CD4-positive, alpha-beta memory T cell (primary cell): ENCODE measurements at places on chromosomes 12 and 14. TPM values are rescaled to one million over a fixed set of nuclear protein-coding genes. Genes with fewer than 3 reads are reported as not detected.

DNA sequence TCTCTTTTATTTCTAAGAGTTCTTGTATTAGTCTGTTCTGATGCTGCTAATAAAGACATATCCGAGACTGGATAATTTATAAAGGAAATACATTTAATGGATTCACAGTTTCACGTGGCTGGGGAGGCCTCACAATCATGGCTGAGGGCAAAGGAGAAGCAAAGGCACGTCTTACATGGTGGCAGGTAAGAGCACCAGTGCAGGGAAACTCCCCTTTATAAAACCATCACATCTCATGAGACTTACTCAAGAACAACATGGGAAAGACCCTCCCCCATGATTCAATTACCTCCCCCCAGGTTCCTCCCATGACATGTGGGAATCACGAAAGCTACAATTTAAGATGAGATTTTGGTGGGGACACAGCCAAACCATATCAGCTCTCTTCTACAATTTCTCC is 503.0 kb downstream of the NPAS3 start:
- no peak for DNase-seq

GRCh38 chr12:58596381-58596780 is 323.9 kb downstream of the LRIG3 start:
- DNase-seq: no peak

GRCh38 chr12:62957233-62957953 is 22.4 kb upstream of the PPM1H start:
- DNase-seq: no peak

DNA sequence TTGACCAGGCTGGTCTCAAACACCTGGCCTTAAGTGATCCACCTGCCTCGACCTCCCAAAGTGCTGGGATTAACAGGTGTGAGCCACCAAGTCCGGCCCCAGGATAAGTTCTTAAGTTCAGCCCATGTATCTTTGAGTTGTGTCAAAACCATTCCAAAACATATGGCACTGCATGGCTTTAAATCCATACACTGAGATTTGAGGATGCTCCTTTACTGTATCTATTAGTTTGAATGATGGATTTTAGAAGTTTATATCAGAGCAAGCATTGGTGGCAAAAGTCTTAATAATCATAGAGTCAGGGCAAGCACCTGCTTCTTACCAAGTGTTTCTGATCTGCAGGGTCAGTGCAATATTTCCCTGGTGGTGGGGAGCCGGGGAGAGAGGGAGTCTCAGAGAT is 6.1 kb downstream of the KRT6B start:
- DNase-seq: no peak

DNA sequence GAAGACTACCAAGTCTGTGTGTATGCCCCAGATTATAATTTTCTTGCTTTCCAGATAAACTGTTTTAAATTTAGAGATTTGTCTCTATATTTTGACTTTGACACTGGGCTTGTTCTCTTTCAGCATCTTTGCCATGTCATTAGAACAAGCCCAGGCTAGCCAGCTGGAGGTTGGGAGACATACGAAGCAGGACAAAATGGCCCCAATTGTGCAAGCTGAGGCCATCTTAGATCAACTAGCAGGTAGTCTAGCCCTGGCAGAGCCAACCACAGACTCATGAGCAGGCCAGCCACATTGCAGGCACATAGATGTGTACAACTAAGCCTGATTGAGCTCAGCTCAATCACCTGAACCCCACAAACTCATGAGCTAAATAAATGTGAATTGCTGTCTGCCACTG is 321.4 kb downstream of the ATP23 start:
- no peak for DNase-seq

The CISTR gene
- not detected for total RNA-seq

DNA sequence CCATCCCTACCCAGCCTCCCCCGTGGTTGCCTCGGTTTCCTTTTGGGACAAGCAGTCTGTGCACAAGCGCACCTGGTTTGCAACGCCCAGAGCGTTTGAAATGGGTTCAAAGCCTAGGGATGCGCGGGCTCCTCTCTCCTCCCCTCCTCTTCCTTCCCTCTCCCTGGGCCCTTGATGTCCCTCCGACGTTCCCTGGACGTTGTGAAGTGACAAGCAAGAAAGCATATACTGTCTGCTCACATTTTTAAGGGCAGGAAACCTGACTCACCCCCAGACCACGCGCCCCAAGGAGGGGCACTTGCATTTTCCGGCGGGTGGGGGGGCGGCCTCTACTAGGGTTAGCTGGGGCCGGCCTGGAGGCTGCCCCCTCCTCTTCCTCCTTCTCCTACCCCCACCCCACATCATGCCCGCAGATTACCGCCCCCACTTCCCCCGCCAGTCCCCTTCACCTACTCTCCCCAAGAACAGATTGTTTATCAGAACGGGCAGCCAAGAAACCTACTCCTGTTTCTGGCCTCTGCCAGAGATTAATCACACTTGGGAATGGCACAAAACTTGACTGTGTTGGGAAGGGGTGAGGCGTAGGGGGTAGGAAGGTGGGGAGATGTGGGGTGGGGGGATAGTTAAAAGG is 9.5 kb upstream of the IRF2BPL start:
- DNase-seq: no peak

DNA sequence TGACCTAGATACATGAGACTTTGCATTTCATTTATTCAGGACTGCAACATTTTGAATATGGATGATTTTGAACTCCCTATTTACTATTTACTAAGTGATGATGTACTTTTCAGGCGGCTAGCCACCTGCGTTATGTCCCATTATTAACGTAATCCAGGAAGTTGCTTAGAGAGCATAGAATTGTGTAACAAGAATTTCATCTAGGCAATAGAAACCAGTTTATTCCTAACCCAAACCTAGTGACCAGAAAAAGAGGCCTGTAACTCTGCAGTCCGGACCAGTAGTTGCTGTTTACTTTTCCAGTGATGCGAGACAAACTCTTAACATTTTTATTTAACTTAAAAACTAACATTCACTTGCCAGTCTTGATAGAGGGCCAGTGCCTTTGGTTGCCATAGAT is 12.3 kb downstream of the NUDT4 start:
- DNase-seq: no peak

- no peak for DNase-seq
Observed at GRCh38 chr12:47306130-47306529, 226.4 kb upstream of the AMIGO2 start.

GRCh38 chr12:3750616-3751015 is 2.3 kb downstream of the CRACR2A start:
- no peak for DNase-seq

DNA sequence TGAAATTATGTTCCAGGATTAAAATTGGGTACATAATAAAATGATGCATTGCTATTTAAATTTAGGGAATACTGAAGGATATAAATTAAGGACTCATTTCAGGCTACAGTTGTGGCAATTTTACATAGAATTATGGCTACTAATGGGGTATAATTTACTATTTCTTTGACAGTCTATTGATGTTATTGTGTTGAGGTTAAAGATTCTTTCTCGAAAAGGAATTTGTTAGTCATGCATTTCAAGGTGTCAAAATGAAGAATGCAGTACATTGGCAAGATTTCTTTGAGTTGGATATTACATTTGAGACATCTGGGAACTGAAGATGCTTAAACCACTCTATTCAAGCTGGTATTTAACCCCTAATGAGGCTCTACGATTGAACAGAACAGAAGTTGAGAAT is 28.3 kb downstream of the SLC5A8 start:
- no peak for DNase-seq

GRCh38 chr12:101050631-101051030 is 159.4 kb downstream of the SLC5A8 start:
- no peak for DNase-seq

The SPIC gene
- total RNA-seq: not detected

DNA sequence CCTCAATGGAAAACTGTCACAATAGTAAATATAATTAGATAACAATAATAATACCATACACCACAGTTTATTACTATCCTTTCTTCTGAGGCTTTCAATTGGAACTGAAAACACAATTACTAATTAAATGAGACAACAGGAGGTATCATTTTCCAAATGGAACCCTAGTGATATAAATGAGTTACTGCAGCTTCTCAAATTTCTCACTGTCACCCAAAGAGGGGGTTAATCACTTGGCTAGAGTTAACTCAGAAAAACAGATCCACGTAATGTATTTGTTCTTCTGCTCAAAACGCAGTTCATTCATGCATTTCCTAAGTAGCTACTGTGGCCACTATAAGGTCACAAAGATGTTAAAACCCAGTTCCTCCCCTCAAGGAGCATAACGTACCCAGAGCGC is 120.9 kb upstream of the FOXN3 start:
- DNase-seq: no peak

DNA sequence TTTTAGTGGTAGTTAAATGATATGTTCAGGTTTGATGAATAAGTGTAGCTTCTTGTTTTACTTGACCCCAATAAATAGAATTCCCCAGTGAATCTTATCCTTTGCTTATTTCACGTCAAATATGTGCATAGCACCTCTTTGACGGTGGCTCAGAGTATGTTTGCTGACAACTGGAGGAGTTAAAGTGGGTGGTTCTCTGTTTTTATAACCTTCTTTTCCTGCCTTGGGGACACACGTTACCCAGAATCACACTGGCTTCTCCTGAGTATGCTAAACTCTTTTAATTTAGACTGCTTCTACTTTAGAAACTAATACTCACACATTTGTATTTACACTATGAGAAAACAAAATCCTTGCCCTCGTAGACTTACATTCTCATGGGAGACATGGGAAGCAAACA is 62.3 kb downstream of the TMTC2 start:
- no peak for DNase-seq

The NGB gene
- not detected for total RNA-seq

- DNase-seq: no peak
Observed at GRCh38 chr12:61213646-61214045, 1046.6 kb upstream of the USP15 start.

The SLC15A4 gene
- total RNA-seq: 13.1 TPM

GRCh38 chr12:92030618-92031017 is 115.0 kb downstream of the BTG1 start:
- peak; percentile 83 for DNase-seq

The CACNA2D4 gene
- 19.2 TPM for total RNA-seq

The FSCB gene
- not detected for total RNA-seq

GRCh38 chr12:26204612-26205289 is 9.4 kb downstream of the SSPN start:
- no peak for DNase-seq

The KDM5A gene
- 134 TPM for total RNA-seq
